Ascending aorta (tissue), 2 donors: ENCODE measurements at places on chromosomes 4 and X.

- DNase-seq = no peak
Observed at GRCh38 chr4:21709031-21709430, 239.5 kb downstream of the KCNIP4 start.

- DNase-seq = no peak
Observed at GRCh38 chr4:82363896-82364487, 9.8 kb downstream of the HNRNPD start.

- no peak for DNase-seq
Observed at GRCh38 chrX:128975745-128976144, 547.5 kb downstream of the SMARCA1 start.

GRCh38 chr4:185068837-185069236 is 50.5 kb downstream of the HELT start:
- DNase-seq = no peak

DNA sequence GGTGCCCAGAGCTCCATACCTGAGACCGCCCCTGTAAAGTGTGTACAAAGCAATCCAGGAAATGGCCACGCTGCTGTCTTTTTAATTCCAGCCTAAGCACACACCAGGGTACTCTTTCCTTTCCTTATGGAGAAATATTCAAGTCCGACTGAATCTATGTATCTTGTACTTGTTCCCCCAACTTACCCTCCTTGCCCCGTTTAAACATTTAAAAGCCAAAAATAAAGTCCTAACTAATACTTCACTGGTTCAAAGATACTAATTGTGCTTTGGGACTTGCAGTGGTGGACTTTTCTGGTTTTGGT is 731 bp upstream of the AMMECR1 start:
- no peak for DNase-seq

- DNase-seq = no peak
Observed at GRCh38 chr4:148341980-148342800, 100.0 kb downstream of the NR3C2 start.

DNA sequence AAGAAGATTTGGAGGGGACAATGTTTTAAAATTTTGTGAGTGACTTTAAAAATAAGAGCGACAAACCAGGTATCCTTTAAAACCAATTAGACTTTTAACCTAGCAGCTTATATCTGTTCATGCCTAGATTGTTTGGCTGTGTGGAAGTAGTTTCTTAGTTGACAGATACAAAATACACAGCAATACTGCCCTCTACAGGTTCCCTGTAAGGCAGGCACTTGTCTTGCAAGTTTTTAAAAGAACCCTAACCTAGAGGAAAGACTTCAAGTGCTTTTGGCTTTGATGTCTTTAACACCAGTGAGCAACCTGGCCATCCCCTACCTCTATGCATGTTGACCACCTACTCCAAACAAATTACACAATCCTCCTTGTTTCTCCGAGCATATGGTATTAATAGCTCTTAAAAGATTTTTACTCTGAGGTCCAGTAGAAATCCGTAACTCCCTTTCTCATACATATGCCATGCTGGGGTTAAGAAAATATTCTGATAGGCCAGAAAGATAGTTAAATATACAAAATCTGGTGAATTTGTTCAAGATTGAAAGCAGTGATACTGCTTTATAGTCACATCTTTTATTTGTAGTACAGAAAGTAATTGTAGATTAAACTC is 273.0 kb downstream of the ARHGAP24 start:
- no peak for DNase-seq

DNA sequence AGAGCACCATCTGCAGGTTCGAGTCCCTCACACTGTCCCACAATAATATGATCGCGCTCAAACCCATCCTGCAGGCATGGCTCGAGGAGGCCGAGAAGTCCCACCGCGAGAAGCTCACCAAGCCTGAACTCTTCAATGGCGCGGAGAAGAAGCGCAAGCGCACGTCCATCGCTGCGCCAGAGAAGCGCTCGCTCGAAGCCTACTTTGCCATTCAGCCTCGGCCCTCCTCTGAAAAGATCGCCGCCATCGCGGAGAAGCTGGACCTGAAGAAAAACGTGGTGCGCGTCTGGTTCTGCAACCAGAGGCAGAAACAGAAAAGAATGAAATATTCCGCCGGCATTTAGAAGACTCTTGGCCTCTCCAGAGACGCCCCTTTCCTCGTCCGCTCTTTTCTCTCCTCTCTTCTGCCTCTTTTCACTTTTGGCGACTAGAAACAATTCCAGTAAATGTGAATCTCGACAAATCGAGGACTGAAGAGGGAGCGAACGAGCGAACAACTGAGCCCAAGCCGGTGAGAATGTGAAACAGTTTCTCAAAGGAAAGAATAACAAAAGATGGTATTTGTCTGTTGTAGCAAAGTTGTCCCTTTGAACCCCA is 1.9 kb downstream of the POU4F2 start:
- no peak for DNase-seq

DNA sequence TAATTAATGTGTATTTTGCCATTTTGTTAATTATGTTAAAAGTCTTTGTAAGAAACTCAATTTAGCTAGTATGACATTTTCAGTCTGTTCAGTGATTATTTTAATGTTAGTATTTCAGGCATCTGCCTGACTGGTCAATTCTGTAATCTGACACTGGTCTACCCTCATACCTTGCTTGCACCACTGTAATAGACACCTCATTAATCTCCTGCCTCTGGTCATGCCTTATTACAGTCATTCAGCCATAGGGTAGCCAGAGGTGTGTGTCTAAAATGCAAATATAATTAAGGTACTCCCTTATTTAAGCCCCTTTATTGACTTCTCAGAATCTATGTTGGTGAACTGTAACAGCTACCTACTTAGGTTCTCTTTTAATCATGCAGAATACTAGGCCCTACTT is 861.1 kb upstream of the IGFBP7 start:
- no peak for DNase-seq

DNA sequence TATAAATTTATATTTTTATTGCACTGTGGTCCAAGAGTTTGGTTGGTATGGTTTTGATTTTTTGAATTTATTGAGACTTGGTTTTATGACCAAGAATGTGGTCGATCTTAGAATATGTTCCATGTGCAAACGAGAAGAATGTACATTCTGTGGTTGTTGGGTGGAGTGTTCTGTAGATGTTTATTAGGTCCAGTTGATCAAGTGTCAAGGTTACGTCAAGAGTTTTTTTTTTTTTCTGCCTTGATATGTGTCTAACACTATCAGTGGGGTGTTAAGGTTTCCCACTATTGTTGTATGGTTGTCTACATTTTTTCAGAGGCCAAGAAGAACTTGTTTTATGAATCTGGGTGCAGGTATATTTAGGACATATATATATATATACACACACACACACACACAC is 10.8 kb downstream of the ETDB start:
- DNase-seq = no peak

- no peak for DNase-seq
Observed at GRCh38 chr4:78131403-78131802, 74.3 kb downstream of the FRAS1 start.

GRCh38 chr4:185524888-185525863 is 10.1 kb downstream of the PDLIM3 start:
- no peak for DNase-seq

DNA sequence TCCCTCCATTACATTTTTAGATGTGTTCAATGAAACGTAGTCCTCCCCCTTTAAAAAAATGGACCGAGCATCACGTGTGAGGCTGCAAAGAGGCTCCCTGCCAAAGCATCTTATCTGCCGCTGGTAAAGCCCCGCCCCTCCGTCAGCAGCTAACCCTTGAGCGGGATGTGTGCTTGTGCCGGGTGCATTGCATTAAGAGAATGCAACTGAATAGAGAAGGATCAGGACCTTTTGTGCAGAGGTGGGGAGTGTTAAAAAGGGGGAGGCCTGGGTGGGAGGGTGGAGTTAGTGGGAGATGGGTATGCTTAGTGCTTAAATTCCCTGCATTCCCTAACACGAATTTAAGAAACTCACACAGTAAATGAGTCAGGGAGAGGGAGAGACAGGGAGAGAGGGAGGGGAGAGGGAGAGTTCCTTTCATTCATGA is 66.0 kb downstream of the TBL1X start:
- DNase-seq = peak; percentile 79

- no peak for DNase-seq
Observed at GRCh38 chr4:151468715-151469696, 60.0 kb downstream of the FHIP1A start.

- DNase-seq = no peak
Observed at GRCh38 chrX:81120258-81120935, 81.3 kb downstream of the HMGN5 start.

DNA sequence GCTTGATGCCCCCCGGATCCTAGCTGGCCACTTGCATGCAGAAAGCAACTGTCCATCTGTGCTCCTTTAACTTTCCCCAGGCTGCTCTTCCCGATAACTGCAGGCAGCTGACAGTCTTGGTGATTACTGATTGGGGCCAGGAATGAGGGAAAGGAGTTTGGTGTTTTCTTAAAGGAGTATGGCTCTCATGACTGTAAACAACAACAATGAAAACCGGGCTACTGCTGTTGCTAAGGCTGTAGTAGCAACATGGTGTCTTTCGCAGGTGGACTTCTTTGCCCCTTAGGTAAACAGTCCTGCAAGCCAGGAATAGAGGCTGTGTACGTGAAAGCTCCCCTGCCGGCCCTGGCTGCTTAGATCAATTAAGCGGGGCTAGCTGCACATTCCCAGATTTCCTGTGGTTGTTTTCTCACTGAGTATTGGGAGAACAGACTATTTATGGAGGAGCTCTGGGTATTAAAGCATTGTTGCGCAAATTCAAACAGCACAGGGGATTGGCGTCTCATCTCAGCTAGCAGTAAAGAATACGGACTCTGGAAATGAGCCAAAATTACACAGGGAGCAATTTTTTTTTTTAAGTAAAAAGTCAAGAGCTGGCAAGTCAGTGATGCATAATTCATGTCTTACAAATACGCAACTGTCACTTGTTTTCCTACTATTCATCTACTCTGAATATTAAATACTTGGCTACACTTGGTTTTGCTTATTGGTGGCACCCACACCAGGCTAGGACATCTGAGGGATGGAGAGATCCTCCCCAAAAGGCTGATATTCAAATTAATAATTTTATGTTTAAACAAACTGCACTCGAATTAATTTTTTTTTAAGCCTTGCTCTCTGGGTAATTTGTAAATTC is 61.6 kb upstream of the NAP1L5 start:
- no peak for DNase-seq

DNA sequence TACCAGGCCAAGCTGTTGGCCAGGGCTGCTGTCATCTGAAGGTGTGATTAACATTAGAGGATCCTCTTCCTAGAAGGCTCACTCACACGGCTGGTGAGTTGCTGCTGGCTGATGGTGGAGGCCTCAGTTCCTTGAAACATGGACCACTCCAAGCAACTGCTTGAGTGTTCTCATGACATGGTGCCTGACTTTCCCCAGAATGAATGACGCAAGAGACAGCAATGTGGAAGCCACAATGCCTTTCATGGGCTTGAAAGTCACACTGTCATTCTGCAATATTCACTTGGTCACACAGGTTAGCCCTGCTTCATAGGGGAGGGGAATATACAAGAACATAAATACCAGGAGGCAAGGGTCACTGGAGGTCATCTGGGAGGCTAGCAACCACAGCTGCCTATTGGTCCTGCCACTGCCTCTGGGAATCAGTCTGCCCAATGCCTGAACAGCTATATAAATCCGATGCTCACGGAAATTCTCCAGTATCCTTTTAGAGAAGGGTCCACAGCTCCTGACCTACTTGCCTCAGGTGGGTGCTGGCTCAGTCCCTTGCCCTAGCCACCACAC is 97.1 kb upstream of the MAML3 start:
- no peak for DNase-seq

GRCh38 chrX:8849458-8849857 is 48.3 kb upstream of the FAM9A start:
- DNase-seq = no peak

GRCh38 chrX:13938051-13938828 is 91.5 kb downstream of the GEMIN8 start:
- DNase-seq = no peak

DNA sequence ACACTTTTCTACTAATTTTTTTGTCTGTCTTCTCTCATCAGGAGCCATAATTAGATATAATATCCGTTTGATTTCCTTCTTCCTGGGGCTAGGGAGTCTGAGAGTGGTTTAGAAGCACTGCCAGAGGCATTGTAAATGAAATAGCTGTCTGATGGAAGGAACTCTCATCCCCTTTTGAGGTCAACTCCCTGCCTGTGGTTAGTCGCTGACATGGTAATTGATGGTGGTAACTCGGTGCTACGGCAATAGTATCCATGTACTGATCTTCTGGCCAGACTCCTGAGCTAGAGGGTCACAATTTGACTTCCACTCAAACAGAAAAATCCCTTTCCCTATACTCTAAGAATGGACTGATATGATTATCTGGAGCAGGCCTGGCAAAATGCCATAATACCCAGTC is 108.1 kb upstream of the TRPC5 start:
- no peak for DNase-seq

GRCh38 chrX:95762716-95763115 is 921.9 kb upstream of the DIAPH2 start:
- DNase-seq = no peak

DNA sequence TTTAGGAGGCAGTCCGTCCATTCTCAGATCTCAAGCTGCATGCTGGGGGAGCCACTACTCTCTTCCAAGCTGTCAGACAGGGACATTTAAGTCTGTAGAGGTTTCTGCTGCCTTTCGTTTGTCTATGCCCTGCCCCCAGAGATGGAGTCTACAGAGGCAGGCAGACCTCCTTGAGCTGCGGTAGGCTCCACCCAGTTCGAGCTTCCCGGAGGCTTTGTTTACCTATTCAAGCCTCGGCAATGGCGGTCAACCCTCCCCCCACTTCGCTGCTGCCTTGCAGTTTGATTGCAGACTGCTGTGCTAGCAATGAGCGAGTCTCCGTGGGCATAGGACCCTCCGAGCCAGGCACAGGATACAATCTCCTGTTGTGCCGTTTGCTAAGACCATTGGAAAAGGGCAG is 10.7 kb upstream of the ADH5 start:
- DNase-seq = no peak

DNA sequence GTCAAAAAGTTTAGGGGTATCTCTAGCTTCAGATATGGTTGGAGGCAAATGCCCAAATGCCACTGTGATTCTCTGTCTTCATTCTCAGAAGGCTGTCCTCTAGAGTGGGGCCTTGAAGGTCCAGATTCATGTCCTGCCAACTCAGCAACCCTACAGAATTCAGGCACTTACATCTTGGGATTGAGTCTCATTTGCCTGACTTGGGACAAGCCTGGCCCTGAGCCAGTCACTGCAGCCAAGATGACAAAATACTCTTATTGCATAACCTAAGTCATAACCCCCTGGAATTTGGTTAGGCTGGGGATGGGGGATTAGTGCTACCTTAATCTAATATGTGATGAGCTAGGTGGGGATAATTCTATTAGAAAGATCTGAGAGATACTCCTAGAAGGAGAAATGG is 100.5 kb downstream of the AREG start:
- no peak for DNase-seq

DNA sequence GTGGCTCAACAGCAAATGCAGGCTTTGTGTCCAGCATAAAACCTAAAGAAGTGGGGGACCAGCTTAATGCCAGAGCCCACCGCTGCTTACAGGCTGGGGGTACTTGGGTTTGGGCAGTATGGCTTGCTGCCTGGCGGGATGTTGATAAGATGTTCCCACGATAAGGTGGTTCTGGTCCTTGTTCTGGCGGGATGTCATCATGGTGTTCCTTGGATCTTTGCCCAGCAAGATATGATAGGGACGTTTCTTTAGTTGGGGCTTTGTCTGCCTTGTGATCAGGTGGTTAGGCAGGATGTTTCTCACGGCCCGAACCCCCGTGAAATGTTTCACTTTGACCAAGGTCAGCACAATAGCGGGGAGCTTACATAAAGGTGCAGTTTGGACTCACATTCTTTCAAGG is 35.3 kb downstream of the PNPLA4 start:
- no peak for DNase-seq

GRCh38 chr4:15912236-15912635 is 26.3 kb downstream of the FGFBP1 start:
- DNase-seq = no peak
